Right ventricle myocardium inferior (tissue), 1 donor: ENCODE measurements at places on chromosomes 5 and 9.

GRCh38 chr5:59591162-59591561 lies 302.4 kb downstream of the PDE4D start:
- no peak for DNase-seq

DNA sequence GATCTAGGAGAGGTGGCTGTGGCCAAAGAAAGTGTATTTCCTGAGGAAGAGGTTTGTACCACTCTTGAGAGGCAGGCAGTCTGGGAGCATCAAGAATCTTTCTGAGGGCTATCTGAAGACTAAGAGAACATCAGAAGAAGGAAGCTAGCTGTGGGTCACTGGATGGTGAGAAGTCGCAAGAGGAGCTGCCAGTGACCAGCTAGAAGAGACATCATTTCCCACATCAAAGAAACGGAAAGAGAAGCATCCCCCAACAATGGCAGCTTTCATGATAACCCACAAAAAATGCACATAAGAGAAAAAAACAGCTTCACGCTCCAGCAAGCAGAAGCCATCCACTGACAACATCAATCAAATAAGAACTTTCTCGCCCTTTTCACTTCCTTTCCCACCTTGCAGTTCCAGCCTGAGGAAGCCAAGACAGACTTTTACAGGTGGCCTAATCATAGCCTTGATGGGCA lies 25.0 kb upstream of the CEP78 start:
- no peak for DNase-seq

DNA sequence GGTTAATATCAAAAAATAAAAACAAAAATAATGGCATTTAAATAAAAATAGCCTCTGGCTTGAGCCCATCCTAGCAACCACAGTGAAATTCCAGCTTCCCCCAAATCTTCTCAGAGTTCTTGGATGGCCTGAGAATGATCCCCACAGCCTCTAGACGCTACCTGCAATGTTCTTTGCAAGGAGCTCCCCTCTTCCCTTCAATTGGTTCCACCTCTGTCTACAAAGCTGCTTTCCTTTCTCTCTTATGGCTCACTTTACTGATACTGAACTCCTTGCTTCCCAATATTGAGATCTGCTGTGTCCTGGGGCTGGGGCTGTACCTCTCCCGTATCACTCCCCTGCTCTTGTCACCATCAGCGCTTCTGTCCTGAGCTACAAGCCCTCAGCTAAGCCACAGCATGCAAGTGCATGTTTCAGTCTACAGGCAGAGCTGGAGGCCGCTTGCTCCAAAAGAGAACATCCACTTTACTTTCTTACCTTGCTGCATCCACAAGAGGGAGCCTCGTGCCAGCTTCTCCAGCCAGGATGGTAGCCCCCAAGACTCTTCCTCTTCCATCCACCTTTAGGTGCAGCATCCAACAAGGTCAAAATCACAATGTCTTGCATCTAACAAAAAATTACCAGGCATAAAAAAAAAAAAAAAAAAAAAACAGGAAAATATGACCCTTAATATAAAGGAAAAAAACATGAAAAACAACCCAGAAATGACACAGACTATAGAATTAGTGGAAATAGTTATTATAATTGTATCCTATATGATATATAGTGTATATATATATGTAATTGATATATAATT lies 57.4 kb upstream of the PRSS3 start:
- no peak for DNase-seq

DNA sequence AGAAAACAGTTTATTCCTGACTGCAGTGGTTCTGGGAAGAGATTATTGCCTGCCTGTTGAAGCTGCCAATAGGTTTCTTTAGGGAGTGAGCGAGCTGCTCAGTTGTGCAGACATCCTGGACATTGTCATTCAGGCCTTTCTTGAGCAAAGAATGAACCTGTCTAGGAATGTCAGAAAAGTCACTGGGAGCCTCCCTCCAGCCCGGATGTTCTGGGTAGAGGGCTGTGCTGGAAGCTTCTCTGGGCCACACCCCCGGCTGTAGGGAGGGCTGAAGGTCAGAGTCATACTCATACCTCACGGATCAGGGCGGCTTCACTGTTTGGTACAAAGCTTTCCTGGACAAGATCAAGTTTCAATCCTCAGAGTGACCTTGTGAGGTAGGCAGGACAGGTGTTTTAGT lies 33.4 kb upstream of the TBC1D2 start:
- DNase-seq, result no peak

- DNase-seq, result no peak
These were observed 920.5 kb downstream of the TLE4 start for GRCh38 chr9:80492221-80492620.

GRCh38 chr5:171207256-171207847 lies 101.7 kb upstream of the TLX3 start:
- DNase-seq, result no peak

DNA sequence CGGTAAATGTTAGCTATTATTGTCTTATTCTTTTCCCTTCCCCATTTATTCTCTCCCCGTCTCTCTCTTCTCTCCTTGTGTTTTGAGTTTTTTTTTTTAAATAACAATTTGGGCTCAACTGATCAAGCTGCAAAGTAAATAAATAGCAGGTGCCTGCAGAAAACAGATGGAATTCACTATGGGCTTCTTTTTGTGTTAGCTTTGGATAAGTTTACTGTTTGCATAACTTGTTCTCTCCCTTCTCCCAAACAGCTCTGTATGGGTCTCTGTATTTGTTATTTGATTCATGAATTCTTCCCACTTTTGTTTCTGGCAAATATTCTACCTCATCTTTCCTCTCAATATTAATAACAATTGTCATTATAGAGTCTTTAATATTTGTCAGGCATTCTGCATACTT lies 111.8 kb upstream of the ASTN2 start:
- DNase-seq, result no peak

GRCh38 chr9:87378676-87379075 lies 119.0 kb upstream of the DAPK1 start:
- no peak for DNase-seq

- no peak for DNase-seq
These were observed 4.7 kb upstream of the UHRF2 start for GRCh38 chr9:6408320-6408719.

DNA sequence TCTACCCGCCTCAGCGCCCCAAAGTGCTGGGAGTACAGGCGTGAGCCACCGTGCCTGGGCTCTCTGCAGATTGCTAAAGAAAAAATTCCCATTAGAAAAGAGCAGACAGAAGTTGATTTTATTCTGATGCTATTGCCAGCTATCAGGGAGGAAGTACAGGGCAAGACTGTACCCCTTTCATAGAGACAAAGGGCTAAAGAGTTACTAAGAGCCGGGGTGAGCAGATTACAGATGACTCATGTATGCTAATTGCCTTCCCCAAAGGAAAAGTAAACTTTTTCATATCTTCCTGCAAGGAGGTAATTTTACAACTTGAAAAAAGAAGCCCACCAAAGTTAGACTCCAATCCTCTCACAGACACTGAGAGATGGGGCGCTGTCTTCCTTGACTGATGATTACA lies 42.3 kb upstream of the MCTP1 start:
- no peak for DNase-seq

- DNase-seq, result no peak
These were observed 132.8 kb upstream of the RUSC2 start for GRCh38 chr9:35357116-35357515.

DNA sequence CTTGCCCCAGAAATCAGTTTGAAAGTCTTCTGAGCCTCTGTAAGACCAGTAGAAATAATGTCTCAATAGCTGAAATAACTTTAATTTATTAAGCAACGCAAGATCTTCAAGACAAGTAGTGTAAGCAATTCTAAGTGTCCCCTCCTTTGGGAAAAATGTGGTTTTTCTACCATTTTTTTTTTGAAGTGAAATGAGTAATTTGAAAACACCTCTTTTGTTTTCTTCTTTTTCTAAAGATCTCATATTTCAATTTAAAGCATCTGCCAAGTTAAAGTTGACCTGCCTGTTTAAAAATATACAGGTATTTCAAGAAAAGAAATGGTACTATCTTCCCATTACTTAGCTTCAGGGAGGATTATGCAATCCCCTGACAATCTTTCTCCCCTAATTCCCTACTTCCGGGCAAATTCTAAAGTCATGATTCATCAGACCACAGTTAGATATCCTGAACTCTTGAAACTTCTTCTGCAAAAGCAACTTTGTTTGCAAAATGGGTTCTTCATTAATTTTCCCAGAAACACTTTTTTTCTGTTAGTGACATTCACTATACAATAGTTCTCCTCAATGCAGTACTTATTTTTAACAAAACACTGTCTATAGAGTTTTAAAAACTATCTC lies 7.8 kb upstream of the ANXA1 start:
- DNase-seq, result no peak

DNA sequence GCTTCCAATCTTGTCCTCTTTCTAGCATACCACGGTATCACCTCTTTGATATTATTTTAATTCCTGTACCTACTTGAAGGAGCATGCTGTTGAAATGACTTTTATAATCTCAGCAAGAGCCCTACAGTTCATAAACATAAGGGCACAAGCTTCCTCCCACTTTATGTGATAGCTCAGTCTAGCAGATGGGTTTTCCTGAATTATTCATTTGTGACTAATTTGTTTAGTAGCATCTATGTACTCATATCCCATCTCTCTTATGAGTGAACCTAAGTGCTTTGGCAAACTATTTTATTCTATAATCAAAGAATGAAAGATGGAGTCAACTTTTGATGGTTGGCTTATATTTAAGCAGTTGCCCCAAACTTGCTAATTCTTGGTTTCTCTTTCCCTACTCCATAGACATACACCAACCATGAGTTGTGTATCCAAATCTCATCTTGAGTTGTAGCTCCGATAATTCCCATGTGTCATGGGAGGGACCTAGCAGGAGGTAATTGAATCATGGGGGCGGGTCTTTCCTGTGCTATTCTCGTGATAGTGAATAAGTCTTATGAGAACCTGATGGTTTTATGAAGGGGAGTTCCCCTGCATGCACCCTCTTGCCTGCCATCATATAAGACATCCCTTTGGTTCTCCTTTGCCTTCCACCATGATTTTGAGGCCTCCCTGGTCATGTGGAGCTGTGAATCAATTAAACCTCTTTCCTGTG lies 17.7 kb downstream of the TXNDC8 start:
- DNase-seq, result no peak

GRCh38 chr5:157345485-157345884 lies 79.6 kb downstream of the CYFIP2 start:
- DNase-seq, result no peak

GRCh38 chr9:74729136-74729695 lies 158.5 kb downstream of the TRPM6 start:
- DNase-seq, result no peak

GRCh38 chr5:113202746-113203716 lies 226.4 kb downstream of the DCP2 start:
- DNase-seq, result peak; percentile 90

DNA sequence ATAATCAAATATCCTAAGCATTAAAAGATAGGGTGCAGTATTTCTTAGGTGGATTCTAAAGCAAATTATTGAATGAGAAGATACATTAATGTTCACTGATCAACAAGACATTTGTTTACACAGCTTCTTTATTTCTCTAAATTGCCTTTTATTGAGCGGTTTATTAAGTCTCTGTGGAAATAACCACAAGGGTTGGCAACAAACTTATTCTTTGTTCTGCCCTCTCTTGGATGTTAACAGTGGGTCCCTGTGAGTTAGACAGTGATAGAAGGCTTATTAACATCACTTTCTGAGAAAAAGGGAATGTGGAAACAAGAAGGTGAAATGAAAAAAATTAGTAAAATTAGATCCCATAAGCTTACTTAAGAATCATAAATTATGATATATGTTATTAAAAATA lies 82.7 kb upstream of the C6 start:
- DNase-seq, result no peak

DNA sequence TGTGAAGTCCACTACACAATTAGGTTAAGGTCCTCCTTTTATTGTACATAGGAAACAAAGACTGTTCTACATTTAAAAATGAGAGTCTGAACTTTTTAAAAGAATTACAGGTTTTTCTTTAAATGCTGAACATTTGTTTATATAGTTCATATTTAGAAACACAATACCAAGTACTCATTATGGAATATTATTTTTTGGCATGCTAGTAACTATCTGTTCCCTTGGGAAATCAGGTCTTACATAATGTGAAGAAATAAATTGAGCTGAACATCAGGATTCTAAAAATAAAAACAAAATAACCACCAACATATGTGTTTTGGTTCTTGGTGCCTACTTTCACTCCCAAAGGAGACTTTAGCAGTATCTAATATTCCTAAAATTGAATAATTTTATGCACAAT lies 230.5 kb upstream of the IZUMO3 start:
- DNase-seq, result no peak

DNA sequence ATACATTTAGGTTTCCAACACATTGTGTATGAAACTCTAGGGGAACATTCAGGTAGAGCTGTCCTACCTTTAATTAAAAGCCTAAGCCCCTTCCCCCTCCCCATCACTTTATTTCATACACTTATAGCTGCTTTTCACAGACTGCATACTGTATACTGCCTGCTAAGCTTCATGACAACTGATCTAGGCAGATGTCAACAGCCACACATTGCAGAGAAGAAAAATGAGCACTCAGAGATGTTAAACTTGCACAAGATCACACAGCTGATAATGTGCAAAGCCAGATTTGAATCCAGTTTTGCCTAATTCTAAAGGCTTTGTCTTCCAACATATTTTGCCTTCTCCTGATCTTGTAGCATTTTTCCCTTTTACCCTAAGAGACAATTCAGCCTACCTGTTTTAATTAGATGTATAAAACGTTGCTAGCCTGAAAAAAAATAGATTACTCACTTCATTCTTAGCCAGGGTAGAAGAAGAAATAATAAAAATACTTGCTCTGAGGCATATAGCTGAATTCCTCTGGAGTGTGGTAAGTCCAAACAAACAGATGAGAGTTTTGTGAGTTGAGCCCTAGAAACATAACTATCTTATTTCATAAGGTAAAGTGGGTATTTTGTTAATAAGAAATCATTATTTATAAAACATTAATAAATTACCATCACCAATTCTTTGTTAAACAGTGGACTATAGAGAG lies 56.9 kb upstream of the CAST start:
- DNase-seq, result no peak

DNA sequence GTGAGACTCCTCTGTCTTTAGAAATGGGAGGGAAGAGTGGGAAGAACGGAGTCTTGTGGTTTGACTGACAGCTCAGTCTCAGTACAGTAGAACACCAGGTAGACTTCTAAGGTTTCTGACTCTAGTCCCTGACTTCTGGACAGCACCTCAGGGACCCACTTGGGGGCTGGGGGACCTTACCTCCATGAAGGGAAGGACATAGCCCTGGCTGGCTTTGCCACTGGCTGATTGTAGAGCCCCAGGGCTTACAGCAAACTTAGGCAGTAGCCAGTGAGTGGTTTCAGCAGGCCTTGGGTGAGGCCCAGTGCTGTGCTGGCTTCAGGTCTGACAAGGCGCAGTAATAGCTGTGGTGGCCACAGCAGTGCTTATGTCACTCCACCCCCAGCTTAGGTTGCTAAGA lies 290.0 kb upstream of the PRR16 start:
- DNase-seq, result no peak

- no peak for DNase-seq
These were observed 94.2 kb upstream of the SLIT3 start for GRCh38 chr5:169395136-169395535.

DNA sequence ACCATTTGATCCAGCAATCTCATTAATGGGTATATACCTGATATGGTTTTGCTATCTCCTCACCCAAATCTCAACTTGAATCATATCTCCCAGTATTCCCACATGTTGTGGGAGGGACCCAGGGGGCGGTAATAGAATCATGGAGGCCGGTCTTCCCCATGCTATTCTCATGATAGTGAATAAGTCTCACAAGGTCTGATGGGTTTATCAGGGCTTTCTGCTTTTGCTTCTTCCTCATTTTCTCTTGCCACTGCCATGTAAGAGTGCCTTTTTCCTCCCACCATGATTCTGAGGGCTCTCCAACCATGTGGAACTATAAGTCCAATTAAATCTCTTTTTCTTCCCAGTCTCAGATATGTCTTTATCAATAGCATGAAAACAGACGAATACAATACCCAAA lies 74.5 kb upstream of the APC start:
- DNase-seq, result no peak

- DNase-seq, result no peak
These were observed 75.2 kb upstream of the SLC25A48 start for GRCh38 chr5:135759149-135759784.
